ENCODE measurements at places on chromosomes 2 and 18.

GRCh38 chr2:239862613-239863012 lies 162.5 kb downstream of the NDUFA10 start:
- no peak for DNase-seq

DNA sequence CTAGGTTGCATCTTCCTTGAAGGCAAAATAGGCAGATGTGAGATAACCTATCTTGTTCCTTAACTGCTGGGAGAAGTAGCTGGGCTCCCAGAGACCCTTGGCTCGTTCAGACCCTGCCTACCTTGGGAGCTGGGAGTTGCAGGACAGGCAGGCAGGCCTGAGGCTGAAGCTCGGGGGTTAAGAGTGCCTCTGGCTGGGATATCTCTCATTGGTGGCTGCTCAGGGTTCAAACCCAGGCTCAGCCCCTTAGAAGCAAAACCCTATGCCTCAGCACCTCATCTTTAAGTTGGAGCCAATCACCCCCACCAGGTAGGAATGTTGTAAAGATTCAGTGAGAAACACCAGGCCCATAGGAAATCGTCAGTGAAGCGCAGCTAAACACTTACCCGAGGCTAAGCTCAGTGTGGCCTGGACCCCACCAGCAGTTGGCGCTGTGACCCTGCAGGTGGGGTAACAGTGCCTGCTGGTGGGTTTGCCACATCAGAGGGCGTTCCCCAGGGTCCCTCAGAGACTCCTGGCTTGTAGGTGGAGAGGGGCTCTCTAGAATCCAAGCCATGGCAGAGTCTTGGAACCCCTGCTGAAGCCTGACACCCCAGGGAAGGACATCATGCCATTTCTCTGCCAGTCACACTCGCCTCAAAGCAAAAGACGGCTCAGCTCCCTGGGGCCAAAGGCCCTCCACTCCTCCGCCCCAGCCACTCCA lies 54.6 kb upstream of the GPR17 start:
- peak; percentile 94 for DNase-seq

DNA sequence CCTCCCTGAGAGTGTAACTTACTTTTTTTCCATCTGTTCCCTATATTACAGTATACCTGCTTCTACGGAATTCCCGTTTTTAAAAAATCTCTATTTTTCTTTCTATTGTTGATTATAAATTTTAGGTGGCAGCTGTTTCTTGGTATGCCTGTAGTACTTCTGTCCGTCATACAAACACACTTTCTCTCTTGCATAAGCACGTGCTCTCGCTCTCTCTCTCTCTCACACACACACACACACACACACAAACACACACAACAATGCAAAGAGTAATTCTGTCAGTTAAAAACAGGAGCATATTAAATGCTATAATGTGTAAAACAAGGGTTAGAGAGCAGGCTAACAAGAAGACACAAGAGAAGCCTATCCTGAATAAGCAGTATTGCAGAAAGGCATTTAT lies 140.5 kb downstream of the THADA start:
- DNase-seq: no peak

DNA sequence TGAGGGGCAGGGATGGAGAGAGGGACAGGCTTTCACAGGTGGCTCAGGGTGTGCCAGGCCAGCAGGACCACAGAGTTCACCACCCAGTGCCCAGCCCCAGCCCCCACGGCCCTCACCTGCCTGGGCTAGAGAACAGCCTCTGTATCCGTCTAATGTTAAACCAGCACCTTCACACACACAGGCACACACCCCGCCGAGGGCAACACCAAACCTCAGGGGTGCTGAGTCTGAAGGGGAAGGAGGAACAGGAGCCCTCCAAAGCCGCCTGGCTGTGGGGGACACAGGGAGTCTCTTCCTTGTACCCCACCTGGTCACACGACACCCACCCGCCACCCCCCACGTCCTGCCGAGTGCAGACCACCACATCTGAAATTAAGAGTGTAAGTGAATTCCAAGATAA lies 205.8 kb upstream of the SALL3 start:
- DNase-seq: no peak

DNA sequence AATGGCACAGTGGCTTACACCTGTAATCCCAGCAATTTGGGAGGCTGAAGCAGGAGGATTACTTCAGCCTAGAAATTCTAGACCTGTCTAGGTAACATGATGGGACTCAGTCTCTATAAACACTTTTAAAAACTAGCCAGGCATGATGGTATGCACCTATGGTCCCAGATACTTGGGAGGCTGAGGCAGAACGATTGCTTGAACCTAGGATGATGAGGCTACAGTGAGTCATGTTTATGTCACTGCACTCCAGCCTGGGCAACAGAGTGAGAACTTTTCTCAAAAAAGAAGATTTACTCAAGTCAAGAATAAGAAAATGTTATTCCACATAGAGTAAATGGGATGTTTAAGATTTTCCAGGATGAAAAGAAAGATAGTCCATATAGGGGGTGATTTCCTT lies 158.6 kb downstream of the HNMT start:
- no peak for DNase-seq

DNA sequence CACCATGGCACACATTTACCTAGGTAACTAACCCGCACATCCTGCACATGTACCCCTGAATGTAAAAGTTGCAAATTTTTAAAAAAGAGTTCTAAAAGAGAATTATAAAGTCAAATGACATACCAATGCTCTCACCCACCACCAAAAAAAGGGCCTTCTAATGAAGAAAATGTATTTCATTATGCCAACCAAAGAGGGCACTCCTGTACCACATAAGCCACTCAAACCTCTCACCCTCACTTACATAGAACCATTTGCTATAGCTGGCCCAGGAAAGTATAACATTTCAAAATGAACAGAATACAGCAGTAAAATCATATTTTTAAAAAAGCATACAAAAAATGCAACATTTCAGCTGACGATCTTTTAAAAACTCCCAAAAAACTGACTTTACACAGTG lies 241.5 kb upstream of the PKDCC start:
- no peak for DNase-seq

- no peak for DNase-seq
Observed at GRCh38 chr2:5661362-5661761, 30.8 kb upstream of the SOX11 start.

GRCh38 chr18:25518716-25519053 lies 166.7 kb upstream of the ZNF521 start:
- DNase-seq: no peak

DNA sequence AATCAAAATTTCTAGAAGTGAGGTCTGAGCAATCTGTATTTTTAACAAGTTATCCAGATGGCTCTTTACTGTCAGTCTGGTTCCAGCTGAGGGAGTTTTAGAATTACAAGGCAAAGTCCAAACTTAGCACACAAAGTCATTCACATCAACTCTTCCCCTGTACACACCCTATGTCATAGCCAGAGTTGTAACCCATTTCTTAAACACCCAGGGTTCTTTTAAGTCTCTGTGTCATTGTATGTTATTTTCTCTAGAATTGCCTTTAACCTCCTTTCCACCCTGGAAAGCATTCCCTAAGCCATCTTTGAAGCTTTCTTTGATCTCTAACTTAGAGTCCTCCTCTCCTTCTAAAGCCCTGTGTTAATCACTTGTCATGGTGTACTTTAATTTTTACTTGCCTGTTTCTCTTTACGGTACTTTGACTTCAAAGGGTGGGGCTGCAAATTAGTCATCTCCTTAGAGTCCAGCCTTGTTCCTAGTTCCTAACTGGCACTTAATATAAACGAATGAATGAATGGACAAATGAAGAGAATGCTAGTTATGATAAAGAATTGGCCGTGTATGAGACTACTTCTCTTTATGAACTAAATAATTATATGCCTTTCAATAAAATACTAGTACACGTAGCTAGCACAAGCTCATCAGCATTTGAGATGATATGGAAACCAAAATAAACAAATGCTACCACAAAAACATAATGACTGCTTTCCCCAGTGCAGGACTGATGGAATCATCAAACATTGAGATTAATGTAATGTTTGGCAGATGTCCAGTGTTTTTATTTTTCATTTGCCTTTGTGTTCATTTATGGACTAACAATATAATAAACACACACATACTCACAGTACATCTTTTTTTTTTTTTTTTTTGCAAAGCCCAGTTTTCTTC lies 11.9 kb upstream of the ACTR3 start:
- no peak for DNase-seq

- DNase-seq: no peak
Observed at GRCh38 chr2:85076618-85077274, 56.4 kb upstream of the TCF7L1 start.

DNA sequence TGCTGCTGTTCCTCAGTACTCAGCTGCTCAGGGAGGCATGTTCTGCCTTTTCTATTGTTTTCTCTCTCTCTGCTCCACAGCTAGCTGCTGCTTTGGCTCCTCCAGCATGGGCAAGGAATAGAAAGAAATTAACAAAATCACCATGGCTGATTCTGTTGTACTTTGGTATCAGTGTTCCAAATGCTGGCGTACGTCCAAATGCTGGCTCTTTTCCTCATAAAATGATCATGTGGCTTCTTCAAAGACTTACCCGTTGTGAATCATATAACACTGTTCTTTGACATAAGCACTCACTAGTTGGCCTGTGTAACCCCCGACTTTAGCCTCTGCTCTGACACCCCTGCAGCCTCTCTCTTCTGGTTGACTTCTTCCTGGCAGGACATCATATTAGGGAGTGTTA lies 547.6 kb downstream of the CPS1 start:
- no peak for DNase-seq

- DNase-seq: no peak
Observed at GRCh38 chr2:204557604-204558003, 12.3 kb downstream of the PARD3B start.

DNA sequence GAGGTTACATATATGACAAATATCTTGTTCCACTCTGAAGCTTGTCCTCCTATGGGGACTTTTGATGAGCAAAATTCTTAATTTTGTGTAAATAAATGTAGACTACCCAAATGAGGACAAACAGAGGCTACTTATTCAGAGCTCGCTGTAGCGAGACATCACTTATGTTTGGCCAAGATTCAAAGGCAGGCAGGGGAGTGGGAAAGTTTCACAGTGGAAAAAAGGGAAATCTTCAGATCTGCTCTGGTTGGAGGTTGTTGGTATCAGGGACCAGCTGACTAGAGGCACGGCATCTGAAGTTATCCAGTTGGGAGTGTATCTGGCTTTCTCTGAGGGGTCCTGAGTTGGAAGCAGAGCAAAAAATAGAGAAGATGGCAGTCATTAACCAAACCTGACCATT lies 1.3 kb downstream of the PLB1 start:
- DNase-seq: no peak

DNA sequence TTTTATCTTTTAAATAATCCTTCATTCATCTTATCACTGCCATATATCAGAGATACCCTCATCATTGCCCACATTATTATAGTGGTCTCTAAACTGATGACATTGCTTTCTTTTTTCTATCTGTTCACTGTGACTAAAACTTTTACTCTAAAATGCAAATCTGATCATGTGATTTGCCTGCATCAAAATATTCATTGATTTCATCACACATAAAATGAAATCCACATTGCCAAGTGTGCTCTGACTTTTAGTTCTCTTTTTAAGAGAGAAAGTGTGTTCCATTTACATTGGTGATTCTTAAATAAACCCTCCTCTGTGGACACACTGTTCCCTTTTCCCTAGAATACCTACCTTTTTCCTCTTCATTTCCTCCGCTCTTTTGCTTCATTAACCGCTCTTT lies 7.5 kb downstream of the REL start:
- DNase-seq: no peak

DNA sequence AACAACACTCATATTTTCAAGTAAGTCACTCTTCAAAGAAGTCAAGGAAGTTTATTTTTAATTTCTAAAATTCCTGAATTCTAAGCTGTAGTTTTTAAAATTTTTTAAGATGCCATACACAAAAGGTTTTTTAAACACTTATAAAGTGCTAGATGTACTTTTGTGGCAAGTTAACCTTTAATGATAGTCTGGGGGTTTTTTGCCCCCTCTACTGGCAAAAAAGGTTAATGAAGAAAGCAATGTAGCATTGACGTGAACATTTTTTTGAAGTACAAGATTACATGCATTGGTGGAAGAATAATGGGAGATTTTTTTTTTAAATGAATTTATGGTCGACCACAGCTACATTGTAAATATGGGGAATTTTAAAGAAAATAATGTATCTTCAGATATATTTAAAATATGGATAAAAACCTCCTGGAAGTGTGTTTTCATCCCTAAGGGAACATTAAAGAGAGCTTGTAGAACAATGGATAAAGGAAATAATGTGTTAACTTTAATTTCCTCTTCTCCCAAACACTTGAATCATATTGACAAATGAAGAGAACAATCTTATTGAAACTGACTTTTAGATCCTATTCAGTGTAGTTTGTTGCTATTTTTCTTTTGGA lies 12.6 kb downstream of the ITPRID2 start:
- peak; percentile 62 for DNase-seq

DNA sequence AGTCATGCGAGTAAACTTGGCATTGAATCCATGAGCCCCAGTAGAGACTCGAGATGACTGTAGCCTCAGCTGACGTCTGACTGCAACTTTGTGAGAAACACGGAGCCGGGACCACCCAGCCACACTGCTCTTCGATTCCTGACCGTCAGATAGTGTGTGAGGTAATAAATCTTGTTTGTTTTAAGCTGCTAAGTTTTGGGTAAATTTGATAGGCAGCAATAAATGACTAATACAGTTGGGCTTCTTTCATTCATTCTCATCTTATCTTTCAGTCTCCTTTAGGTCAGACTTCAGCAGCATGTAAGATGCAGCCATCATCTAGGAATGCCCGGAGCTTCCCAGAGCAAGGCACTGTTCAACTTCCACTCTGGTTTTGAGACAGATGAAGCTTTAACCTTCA lies 8.0 kb upstream of the KLHL29 start:
- no peak for DNase-seq

DNA sequence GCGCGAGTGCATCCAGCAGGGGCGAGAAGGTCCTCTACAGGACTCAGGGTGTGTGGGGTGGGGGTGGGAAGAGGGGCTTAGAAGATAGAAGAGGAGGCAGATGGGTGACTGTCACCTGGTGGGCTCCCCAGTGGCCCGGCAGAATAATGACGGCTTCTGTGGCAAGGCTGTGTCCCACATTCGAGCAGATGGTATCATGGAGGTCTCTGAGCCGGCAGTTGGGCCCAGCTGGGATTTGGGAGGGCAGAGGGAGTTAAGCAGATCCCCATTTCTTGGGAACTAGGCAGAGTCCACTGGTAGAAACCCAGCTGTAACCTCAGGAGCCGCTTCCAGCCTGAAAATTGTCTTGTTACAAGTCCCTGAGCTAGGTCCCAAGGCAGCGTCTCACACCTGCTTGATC lies 28.4 kb upstream of the DTNB start:
- DNase-seq: no peak

DNA sequence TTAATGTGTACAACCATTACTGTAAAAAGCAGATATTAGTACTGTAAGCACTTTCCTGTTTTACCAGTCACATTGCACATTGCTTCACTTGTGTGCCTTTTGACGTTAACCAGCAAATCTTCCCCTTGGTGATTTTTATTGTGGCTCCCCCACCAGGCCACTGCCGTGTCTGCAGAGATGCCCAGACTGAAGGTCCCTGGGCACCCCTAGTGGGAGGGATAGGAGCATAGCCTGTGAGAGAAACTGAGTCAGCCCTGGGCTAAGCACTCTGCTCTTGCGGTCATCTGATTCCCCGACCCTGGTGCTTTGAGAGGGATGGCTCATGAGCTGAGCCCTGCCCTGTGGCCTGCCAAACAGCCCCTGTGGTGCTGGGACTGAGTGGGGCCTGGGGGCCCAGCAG lies 73.4 kb downstream of the INPP4A start:
- DNase-seq: peak; percentile 37

- DNase-seq: no peak
Observed at GRCh38 chr18:53682796-53683195, 541.7 kb downstream of the MBD2 start.

Data from GM23338 (cell line).